ENCODE measurements at places on chromosomes 1 and 21. TPM values are rescaled to one million over a fixed set of nuclear protein-coding genes. Genes with fewer than 3 reads are reported as not detected.

DNA sequence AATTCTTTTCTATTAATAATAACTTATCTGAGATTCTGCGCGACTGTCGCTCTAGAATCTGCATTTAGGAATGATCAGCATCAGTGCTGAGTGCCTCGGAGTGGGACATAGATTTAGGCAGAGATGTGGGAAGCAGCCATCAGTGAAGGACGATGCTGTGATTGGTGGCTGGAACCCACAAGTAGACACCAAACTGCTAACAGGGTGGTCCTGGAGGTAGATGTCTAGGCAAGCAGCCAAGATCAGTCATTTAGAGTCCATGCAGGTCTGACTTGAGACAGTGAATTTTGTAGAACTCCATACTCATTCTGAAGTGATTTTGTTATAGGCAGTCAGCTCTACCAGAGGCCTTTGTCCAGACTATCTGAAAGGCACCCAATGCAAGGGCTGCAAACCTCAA is 51.8 kb upstream of the LYST start:
- peaks cover 66% of the 10 kb centered on the region for H3K4me1 ChIP-seq
- H3K36me3 ChIP-seq, result no peaks in the 10 kb centered on the region
- H3K27ac ChIP-seq, result no peak overlapping the region

- H3K4me3 ChIP-seq, result no peak overlapping the region
- no peaks in the 10 kb centered on the region for H3K36me3 ChIP-seq
- H3K27me3 ChIP-seq, result no peaks in the 10 kb centered on the region
- H3K27ac ChIP-seq, result no peak overlapping the region
These were observed 347.7 kb downstream of the NPHP4 start for GRCh38 chr1:5644281-5645134.

GRCh38 chr1:64995316-64995715 is 29.0 kb upstream of the JAK1 start:
- no peak for DNase-seq
- no peaks in the 10 kb centered on the region for H3K27me3 ChIP-seq
- no peak overlapping the region for H3K4me3 ChIP-seq
- H3K27ac ChIP-seq, result no peak overlapping the region

IL22RA1 gene
- total RNA-seq, result not detected

GRCh38 chr1:65963156-65963888 is 170.6 kb downstream of the PDE4B start:
- H3K27me3 ChIP-seq, result no peaks in the 10 kb centered on the region
- no peaks in the 10 kb centered on the region for H3K4me1 ChIP-seq
- H3K36me3 ChIP-seq, result no peaks in the 10 kb centered on the region
- DNase-seq, result no peak
- no peak overlapping the region for H3K27ac ChIP-seq

GRCh38 chr1:206550446-206550845 is 43.1 kb downstream of the RASSF5 start:
- no peaks in the 10 kb centered on the region for H3K36me3 ChIP-seq
- H3K4me3 ChIP-seq, result no peak overlapping the region
- no peak for DNase-seq
- H3K4me1 ChIP-seq, result peaks cover 15% of the 10 kb centered on the region
- no peaks in the 10 kb centered on the region for H3K27me3 ChIP-seq
- no peak overlapping the region for H3K27ac ChIP-seq

DNAJB4 gene
- 17.8 TPM for total RNA-seq

DIRAS3 gene
- 1.2 TPM for total RNA-seq

CXADR gene
- total RNA-seq, result 3.2 TPM

CLIC6 gene
- 3.3 TPM for total RNA-seq

- H3K27ac ChIP-seq, result no peak overlapping the region
- H3K36me3 ChIP-seq, result no peaks in the 10 kb centered on the region
- DNase-seq, result peak; percentile 81
- no peak overlapping the region for H3K4me3 ChIP-seq
- no peaks in the 10 kb centered on the region for H3K27me3 ChIP-seq
- no peaks in the 10 kb centered on the region for H3K4me1 ChIP-seq
These were observed 37.1 kb downstream of the ARHGEF16 start for GRCh38 chr1:3491291-3492246.

FMO1 gene
- total RNA-seq, result 5.6 TPM

All from thymus (tissue), 14 donors.